ENCODE measurements at places on chromosomes 11 and 22.

GRCh38 chr22:27404441-27404840, 397.1 kb downstream of the MN1 start:
- DNase-seq, result no peak

- DNase-seq, result no peak
Observed at GRCh38 chr11:14029440-14029839, 66.9 kb downstream of the SPON1 start.

DNA sequence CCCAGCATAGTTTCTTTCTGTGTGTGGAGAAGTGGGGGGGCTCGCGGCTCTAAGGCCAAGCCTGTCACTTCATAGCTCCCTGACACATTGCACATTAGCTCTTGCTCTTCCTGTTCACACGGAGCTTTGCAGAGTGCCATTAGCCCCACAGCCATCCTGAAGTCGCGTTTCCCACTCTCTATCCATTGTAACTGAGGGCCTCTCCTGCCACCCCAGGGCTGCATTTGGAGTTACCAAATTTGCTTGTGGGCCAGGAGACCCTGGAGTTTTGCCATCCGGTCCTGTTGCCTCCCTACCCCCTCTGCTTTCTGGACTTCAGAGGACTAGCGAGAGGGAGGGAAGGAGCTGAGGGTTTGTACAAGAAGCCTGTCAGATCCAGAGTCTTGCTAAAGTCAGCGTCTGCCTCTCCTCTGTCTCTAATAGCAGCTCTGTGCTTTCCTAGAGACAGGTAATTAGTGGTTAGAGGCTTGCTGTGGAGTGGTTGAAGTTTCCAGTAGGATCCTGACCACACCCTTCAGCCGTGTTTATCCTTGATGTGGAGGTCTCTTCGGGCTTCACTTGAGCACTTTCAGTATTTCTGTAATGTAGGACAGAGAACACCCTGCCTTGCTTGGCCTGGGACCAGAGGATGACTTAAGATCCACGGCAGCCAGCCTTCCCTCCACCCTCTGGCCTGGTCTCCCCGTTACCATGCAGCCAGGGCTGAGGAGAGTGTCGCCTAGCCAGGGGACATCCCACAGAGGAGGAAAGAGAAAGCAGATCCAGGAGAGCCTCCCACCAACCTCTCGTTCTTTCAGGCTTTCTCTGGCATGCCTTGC, 14.1 kb downstream of the DCPS start:
- DNase-seq, result peak; percentile 45

GRCh38 chr11:57599381-57599780, 1.9 kb downstream of the SERPING1 start:
- no peak for DNase-seq

- no peak for DNase-seq
Observed at GRCh38 chr11:69436041-69436982, 45.2 kb upstream of the LINC01488 start.

GRCh38 chr11:128894286-128894681, 3.1 kb downstream of the KCNJ5 start:
- no peak for DNase-seq

DNA sequence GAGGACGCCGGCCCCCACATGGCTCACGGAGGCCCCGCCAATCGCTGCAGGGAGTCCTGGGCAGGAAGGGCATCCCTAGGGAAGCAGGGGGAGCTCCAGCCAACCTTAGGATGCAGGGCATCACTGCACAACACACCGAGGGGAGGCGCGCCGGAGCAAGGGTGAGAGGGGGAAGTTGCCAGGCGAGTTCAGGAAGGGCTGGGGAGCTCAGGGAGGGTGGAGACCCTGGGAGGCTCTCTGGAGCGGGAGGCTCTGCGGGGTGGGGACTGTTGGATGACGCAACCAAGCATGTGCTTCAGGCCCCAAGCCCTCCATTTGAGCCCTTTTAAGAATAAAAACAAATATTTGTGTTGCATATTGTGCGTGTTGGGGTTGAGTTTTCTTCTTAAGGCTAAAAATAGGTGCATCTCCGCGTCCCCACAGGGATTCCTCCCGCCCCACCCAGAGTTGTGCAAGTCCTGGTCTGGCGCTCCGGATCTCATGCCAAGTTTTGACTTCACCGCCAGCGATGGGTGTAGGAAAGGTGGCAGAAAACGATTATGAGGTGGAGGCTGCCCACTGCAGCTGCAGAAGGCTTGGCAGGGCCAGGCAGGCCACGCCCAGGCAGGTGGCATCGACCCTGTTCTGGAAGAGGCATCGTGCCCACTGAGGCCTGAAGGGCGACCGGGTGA, 65.2 kb downstream of the WNT7B start:
- no peak for DNase-seq

DNA sequence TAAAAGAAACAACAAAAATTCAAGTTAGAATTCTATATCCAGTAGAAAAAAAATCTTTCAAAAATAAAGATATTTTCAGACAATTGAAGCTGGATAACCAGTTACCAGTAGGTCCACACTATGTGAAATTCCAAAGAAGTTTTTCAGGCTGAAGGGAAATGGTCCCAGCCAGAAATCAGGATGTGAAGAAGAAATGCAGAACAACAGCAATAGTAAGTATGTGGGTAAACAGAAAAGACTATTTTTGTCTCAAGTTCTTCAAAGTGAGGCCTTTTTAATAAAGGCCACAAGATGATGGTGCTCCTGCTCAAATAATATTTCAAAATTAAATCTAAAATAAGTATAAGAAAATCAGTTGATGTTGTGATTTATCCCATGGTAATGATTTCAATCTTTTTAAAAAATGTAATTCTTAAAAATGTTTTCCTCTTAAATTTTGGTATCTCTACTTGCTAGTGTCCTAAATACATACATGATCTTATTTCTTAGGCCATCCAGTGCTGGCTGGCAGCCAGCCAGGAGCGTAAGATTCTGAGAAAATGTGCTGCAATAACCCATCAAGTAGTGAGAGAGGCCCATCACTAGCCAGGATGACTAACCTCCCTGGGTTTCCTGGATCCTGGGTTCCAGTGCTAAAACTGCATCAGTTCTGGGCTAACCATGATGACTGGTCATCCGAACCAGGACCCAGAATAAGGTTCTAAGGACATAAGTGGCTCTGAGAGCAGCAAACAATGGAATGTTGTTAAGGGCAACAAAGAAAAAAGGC, 15.6 kb upstream of the UCP3 start:
- peak; percentile 52 for DNase-seq

- DNase-seq, result no peak
Observed at GRCh38 chr11:32139896-32140520, 49.1 kb downstream of the RCN1 start.

Data from activated naive CD8-positive, alpha-beta T cell treated with anti-CD3 and anti-CD28 coated beads, Interleukin-2, amount 50 U/mL, for 24 hours (primary cell).